ENCODE measurements at places on chromosomes 12 and 14.

- DNase-seq, result no peak
Measured at GRCh38 chr14:21617614-21618013, 17.1 kb downstream of the OR10G2 start.

DNA sequence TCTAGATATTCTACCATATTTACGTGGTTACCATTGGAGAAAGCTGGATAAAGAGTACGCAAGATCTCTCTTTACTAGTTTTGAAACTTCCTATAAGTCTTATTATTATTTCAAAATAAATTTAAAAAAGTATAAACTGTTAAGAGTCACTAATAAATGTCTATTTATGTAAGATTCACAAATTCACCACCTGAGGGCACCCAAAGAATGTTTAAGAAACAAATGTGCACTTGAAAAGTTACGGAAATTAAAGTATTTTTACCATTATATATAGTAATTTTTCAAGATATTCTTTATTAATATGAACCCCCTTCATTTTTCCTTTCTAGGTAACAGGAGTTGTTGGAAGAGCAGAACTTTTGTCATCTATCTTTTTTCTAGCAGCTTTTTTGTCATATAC, 11.9 kb downstream of the TMTC3 start:
- DNase-seq, result peak; percentile 17

DNA sequence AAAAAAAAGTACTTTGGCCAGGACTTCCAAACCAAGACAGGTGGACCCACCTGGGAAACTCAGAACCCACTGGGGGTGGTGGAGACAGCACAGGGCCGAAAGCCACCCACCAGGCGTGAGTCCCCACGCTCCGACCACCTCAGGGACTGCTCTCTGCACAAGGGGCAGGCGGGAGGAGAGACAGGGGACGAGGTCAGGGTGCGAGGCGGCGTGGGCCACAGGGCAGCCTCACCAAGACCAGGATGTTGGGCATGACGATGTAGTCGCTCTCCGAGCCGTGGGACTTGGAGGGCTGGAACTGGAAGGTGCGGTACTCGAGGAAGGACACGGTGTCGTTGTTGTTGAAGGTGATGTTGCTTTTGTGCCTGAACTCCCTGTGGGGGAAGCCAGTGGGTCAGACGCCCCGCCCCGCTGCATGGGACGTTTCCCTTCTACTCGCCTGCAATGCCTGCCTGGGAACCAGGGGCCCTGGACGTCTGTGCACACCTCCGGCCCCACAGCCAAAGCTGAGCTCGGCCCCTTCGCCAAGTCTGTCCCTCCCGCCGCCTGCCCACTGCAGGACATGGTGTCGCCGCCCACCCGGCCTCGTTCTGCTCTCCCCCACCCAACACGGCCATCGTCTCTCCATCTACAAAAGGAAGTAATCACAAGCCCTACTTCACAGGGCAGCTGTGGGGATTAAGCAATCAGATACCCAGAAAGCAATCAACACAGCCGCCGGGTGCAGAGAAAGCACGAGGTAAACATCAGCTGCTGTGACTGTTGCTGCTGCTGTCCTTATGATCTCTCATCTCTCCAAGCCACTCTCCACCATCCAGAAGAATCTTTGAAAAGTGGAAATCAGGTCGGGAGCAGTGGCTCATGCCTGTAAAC, 48.7 kb downstream of the SCARB1 start:
- no peak for DNase-seq

GRCh38 chr12:3217683-3218079, 140.5 kb downstream of the TSPAN9 start:
- DNase-seq, result no peak

GRCh38 chr14:100424504-100425428, 101.6 kb downstream of the SLC25A47 start:
- no peak for DNase-seq

- no peak for DNase-seq
Measured at GRCh38 chr12:25705261-25705660, 152.2 kb upstream of the LMNTD1 start.

GRCh38 chr12:90833228-90833627, 121.7 kb downstream of the CCER1 start:
- no peak for DNase-seq

GRCh38 chr12:113697651-113698509, 226.2 kb upstream of the LHX5 start:
- no peak for DNase-seq

GRCh38 chr12:47356129-47356700, 276.5 kb upstream of the AMIGO2 start:
- no peak for DNase-seq

DNA sequence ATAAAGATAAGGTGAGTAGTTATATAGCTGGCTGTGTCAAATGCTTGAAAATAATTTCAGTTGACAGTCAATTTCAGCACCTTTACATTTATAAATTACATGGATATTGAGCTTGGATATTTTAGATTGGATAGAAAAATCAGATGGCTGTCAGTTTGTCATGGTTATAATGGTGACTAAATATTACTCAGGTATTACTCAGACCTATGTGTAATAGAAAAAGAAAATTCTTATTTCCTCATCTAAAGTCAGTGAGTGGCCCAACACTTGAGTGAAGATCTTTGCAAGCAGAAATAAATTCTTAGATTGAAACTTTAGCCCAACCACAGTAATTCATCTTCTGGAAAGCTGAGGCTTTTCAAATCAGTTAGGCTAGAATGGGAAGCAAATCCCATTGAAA, 354.4 kb downstream of the NAV3 start:
- no peak for DNase-seq

DNA sequence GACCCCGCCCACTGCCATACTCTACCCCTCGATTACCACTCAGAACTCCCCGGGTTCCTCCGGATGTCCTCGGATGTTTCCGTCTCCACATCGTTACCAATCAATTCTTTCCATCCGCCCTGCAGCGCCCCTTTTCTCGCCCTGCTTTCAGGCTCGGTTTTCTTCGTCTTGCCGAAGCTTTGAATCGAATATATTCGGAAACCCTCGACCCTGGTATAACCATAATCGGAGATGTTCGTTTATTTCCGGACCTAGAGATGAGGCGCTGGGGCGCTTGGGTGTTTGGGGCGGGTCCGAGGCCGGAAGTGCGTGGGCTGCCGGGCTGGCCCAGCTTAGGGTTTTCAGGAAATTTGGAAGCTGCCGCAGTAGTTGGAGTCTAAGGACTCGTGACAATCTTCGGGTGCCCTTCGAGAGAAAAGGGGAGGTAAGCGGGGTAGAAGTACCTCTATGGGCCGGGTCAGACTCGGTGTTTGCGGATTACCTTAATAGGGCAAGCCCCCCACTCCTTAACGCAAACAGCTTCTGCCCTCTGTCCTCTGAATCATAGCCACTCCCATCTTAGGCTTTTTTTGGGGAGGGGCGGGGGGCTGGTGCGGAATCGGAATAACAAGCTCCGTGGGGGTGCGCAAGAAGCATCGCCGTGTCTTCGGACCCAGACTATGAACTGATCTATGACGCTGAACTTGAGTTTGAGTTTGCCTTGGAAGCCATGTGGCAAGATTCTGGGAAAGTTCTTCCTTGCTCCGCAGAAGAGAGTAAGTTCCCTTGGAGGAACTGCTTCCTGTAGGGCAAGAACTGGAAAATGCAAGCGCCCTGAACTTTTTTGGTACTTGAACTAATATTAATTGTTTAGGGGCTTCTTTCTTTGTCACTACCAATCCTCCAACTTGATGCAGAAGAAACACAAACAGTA, at the start of gene C14orf119:
Gene C14orf119 (plus strand): TSS at position 310 of the 913 bp plus-strand sequence. CDS start 2,154 bp downstream, outside the sequence.
- peak; percentile 95 for DNase-seq

DNA sequence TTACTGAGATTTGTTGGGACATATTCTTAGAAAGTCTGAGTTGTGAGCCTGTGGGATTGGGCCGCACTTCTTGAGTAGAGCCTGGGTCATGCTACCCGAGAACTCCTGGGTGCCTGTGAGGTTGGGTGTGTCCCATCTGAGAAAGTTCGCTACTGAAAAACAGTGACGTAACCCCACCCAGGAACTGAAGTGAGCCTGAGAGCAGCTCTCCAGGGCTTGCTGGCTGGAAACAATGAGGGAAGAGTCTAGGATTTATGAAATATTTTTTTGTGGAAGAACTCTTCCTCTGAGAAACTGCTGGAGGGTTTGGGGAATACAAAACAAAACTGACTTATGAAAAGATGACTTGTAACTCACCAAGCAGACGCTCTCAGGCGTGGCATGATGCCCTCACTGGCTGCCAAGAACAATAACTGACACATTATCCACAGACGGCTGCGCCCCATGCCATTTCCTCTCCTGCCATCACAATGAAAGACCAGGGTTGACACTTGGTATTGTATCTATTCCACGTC, 69.2 kb downstream of the RASSF3 start:
- no peak for DNase-seq

DNA sequence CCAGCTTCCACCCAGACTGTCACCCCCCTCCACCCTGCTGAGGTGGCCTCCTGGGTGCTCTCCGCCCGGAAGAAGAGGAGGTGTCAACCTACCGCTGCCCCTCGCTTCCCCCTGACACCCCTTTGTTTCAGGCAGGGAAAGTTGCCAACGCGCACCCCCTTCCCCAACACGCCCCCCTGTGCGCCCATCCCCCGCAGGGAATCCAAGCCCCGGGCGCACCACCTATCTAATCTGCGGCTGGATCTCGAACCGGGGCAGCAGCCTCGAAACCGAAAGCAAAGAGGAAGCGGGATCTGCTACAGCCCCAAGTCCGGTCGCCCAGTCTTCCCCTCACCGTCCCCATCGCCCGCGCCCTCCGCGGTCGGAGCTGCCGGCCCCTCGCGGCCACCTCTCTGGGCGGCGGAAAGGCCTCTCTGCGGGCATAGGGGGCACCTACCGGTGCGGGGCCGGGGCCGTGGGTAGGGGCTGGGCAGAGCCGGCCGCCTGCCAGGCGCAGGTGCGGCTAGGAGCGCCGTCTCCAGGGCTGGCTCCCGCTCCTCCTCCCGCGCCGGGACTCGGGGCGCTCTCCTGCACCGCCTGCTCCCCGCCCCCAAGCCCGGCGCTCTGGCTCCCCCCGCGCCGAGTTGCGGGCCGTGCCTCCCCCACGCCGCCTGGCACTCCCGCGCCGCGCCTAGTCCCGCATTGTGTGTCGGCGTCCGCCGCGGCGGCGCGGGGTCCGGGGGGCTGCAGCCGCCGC, 18.3 kb upstream of the PLEKHH1 start:
- DNase-seq, result no peak

- no peak for DNase-seq
Measured at GRCh38 chr12:12983420-12984035, 16.5 kb downstream of the HEBP1 start.
